ENCODE measurements at places on chromosomes 1 and 21.

GRCh38 chr1:154945962-154946850, 9.7 kb upstream of the PMVK start:
- no peaks in the 10 kb centered on the region for H3K27me3 ChIP-seq
- H3K4me1 ChIP-seq = peaks cover 47% of the 10 kb centered on the region
- no peak overlapping the region for H3K4me3 ChIP-seq
- DNase-seq = no peak
- peak overlapping the region; percentile 88 for H3K27ac ChIP-seq

DNA sequence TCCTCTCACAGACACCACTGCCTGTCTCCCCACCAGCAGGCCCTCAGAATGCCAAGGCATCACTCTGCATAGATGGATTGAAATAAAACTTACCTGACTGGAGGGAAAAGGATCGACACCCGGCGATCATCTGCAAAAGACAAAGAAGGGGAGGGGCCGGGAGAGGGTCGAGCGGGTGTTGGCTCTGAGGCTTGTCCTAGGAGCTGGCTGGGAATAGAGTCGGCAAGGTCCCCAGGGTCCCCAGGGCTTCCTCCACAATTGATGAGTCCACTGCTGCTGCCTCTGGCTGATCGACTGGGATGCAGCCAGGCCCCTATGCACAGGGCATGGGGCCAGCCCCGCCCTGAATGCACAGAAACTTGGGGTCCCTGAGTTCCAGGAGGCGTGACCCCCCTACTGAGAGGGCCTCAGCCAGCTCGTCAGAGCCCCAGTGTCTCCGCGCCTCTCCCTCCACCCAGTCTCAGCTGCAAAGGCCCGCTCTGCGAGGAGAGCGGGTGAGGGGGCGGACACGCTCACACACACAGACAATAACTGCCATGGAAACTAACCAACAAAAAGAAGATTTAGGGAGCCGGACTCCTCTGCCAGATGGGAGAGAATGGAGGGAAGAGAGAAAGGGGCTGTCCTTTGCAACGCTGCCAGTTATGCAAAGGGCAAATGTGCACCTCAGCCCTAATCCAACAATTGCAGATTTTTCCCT, at the start of gene KLHDC8A:
KLHDC8A (minus strand) TSS at position 483 of the 700 bp plus-strand sequence. CDS start 13,318 bp downstream, outside the sequence.
- H3K27ac ChIP-seq = no peak within 1 kb of the TSS
- H3K27me3 ChIP-seq = peaks cover 42% of the 10 kb centered on the region
- no peak for DNase-seq
- no peaks in the 10 kb centered on the region for H3K36me3 ChIP-seq
- no peaks in the 10 kb centered on the region for H3K4me1 ChIP-seq

DNA sequence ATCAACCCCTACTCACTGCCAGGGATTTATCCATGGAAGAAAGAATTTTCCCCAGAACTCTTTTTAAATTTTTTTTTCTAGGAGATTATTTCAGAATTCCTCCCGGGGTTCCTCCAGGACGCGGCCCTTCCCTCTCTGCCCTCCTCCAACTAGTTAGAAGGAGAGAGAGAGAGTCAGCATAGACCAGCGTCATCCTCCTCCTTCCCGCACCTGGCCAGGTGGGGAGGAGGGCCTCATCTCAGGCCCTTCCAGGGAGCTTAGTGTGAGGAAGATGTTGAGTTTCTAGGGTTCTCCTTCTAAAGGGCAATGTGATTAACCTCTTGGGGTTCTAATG, 63.6 kb downstream of the CDK18 start:
- H3K27me3 ChIP-seq = peaks cover 4% of the 10 kb centered on the region
- H3K4me1 ChIP-seq = no peaks in the 10 kb centered on the region
- no peak overlapping the region for H3K4me3 ChIP-seq
- H3K36me3 ChIP-seq = no peaks in the 10 kb centered on the region
- H3K27ac ChIP-seq = no peak overlapping the region

- H3K27me3 ChIP-seq = no peaks in the 10 kb centered on the region
- no peaks in the 10 kb centered on the region for H3K4me1 ChIP-seq
- no peak overlapping the region for H3K27ac ChIP-seq
- H3K4me3 ChIP-seq = no peak overlapping the region
- H3K36me3 ChIP-seq = no peaks in the 10 kb centered on the region
These were observed 188.5 kb upstream of the CHRM3 start for GRCh38 chr1:239197871-239198270.

DNA sequence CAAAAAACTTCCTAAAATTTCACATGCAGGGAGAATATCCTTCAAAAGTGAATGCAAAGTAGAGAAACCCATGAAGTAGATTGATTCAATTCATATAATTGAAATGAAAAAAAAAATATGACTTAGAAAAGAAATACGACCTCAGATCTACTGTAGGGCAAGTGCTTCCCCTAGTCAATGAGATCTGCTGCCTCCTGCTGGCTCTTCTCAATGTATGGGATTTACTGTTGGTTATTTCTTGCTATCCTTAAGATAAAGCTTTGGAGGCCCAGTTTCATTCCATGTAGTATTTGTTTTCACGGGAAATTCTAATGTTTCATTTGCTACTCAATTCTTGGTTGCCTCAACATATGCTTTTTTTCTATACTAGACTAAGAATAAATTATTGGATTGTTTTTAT, 46.2 kb downstream of the ZNF648 start:
- H3K36me3 ChIP-seq = no peaks in the 10 kb centered on the region
- H3K4me3 ChIP-seq = no peak overlapping the region
- H3K4me1 ChIP-seq = no peaks in the 10 kb centered on the region
- H3K27ac ChIP-seq = no peak overlapping the region

DNA sequence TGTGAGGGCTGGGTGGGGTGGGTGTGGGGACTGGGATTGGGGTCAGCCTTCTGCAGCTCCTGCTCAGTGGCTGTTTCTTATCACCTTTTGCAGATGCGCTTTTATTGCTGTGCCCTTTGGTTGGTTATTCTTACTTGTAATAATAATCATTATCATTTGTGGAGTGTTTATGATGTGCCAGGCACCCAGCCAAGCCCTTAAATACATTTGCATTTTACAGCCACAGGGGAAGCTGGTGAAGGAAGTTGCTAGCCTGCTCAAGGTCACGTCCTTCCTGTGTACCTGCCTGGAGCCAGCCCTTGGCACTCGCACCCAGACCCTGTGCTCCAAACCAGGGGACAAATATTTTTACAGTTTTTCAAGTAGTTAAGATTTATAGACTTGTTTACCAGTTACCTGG, 144.0 kb downstream of the PGBD5 start:
- peaks cover 17% of the 10 kb centered on the region for H3K36me3 ChIP-seq
- no peak for DNase-seq
- H3K27ac ChIP-seq = no peak overlapping the region
- no peak overlapping the region for H3K4me3 ChIP-seq

DNA sequence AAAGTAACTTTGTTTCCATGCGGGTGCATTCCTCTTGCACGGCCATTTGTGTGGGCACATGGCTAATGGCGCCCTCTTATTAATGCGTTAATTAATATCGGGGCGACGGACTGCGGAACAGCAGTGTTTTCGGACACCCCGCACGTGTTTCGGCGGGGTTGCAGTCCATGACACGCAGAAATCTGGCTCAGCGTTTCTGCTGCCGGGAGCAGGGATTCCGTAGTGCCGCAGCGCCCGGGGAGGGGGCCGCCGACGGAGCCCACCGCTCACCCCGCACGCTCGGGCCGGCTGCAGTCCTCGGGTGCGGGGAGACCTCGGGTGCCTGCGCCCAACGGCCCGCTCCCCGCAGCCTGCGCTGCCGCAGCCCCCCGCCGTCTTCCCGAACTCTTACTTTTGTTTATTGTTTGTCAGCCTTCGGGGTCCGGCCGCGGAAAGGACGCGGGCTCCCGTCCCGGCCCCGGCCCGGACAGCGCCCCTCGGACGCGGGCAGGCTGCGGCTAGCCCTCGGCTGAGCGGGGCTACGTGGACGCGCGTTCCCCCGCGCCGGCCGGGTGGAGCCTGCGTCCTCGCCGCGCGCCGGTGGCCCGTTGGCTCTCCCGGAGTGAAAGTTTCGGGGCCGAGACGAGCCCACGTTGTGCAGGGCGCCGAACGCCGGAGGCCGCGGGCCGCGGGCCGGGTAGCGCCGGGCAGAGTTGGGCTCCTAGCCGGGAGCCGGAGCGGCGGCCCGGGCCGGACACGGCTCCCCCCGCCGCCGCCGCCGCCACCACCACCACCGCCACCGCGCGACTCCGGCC, 849 bp downstream of the NFIA start:
- DNase-seq = no peak
- 0 out of 3 replicates have a peak, but pooled peaks cover 1% of the 10 kb centered on the region for H3K36me3 ChIP-seq
- H3K27me3 ChIP-seq = no peaks in the 10 kb centered on the region
- H3K27ac ChIP-seq = peak overlapping the region; percentile 95
- H3K4me1 ChIP-seq = peaks cover 64% of the 10 kb centered on the region

DNA sequence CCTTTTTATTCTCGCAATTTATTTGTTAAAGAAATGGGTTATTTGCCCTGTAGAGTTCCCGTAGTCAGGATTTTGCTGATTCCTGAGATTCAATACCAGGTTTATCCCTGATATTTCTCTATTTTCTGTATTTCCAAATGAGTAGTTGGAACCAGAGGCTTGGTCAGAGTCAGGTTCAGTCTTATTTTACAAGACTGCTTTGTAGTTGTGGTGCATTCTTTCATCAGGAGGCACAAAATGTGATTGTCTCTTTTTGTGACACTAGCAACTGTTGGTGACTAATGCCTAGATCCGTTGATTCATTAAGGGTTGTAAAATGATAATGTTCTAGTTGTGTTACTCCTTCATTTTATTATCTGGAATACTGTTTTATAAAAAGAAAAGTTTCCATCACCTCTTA, 95.5 kb upstream of the TPTE start:
- H3K4me3 ChIP-seq = no peak overlapping the region
- H3K27ac ChIP-seq = no peak overlapping the region
- H3K27me3 ChIP-seq = no peaks in the 10 kb centered on the region
- H3K36me3 ChIP-seq = no peaks in the 10 kb centered on the region
- H3K4me1 ChIP-seq = no peaks in the 10 kb centered on the region

DNA sequence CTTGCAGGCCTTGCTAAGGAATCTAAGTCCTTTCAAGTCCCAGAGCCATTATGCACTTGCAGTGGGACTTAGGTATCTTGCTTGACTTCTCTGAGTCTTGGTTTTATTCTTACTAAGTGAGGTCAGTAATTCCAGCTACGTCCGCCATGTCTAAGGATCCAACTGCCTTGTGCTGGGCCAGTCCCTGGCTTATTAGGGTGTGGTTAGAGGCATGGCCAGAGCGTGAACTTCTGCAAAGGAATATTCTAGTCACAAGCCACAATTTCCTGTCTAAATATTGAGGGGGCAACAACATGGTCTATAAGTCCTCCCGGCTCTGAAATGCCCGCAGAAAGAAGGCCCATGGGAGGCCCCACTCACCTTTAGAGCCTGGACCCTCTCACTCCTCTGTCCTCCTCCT, 82.9 kb downstream of the TMEM53 start:
- H3K27ac ChIP-seq = no peak overlapping the region
- H3K27me3 ChIP-seq = peaks cover 5% of the 10 kb centered on the region
- H3K4me1 ChIP-seq = peaks cover 24% of the 10 kb centered on the region
- no peaks in the 10 kb centered on the region for H3K36me3 ChIP-seq
- DNase-seq = no peak

DNA sequence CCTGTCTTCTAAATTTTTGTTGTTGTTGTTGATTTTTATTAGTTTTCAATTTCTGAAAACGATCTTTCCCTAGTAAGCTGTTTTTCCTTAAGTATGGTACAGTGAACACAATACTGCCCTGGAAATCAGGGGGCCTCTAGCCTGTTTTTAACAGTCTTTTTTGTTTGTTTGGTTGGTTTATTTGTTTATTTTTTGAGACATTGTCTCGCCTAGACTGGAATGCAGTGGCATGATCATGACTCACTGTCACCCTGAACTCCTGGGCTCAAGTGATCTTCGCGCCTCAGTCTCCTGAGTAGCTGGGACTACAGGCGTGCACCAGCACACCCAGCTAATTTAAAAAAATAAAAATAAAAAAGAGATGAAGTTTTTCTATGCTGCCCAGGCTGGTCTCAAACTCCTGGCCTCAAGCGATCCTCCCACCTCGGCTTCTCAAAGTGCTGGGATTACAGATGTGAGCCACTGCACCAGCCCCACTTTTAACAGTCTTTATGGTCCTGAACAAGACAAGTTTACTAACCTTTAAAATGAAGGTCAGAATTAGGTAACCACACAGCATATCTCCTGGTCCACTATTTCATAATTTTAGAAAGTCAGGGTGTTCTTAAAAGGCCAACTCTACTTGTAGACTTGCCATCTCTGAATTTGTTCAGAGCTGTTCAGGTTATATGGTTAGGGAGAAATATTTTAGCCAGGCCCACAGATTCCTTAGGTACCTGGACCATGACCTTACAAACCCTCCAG, 35.4 kb downstream of the TBCE start:
- H3K4me1 ChIP-seq = peaks cover 53% of the 10 kb centered on the region
- H3K27me3 ChIP-seq = no peaks in the 10 kb centered on the region
- peak overlapping the region; percentile 68 for H3K27ac ChIP-seq
- no peak overlapping the region for H3K4me3 ChIP-seq
- peak; percentile 62 for DNase-seq

DNA sequence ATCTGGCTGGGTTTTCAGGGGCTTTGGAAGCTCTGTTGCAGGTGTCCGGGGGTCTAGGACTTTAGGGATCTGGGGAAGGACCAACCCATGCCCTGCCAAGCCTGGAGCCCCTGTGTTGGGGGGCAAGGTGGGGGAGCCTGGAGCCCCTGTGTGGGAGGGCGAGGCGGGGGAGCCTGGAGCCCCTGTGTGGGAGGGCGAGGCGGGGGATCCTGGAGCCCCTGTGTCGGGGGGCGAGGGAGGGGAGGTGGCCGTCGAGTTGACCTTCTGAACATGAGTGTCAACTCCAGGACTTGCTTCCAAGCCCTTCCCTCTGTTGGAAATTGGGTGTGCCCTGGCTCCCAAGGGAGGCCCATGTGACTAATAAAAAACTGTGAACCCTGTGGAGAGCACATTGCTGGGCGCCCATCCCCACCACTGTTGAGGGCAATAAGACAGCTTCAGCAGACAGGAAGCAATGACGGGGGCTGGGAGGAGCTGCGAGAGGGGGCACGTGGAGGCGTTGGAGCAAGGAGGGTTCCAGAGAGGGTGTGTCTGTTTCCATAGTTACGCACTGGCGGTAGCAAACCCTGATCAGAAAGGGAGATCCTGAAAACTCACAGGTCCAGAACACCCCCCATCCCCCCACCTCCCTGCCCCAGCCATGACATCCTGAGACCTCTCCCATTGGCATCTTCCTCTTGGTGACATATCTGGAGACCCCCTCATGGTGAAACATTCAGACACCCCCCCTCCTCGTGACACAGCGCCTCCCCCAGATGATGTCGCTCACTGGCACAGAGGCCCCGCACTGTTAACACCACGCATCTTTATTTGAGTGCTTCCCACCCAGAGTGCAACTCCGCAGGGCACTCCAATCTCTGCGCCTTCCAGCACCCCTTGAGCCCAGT, 8.4 kb downstream of the MYBPH start:
- no peaks in the 10 kb centered on the region for H3K4me1 ChIP-seq
- peaks cover 6% of the 10 kb centered on the region for H3K27me3 ChIP-seq
- no peak for DNase-seq
- H3K27ac ChIP-seq = no peak overlapping the region

- no peaks in the 10 kb centered on the region for H3K36me3 ChIP-seq
- peaks cover 6% of the 10 kb centered on the region for H3K4me1 ChIP-seq
- H3K27me3 ChIP-seq = no peaks in the 10 kb centered on the region
- H3K27ac ChIP-seq = no peak overlapping the region
These were observed 12.7 kb upstream of the CD101 start for GRCh38 chr1:116988908-116989307.
